GM10248 (cell line): ENCODE measurements at places on chromosomes 3 and 15.

DNA sequence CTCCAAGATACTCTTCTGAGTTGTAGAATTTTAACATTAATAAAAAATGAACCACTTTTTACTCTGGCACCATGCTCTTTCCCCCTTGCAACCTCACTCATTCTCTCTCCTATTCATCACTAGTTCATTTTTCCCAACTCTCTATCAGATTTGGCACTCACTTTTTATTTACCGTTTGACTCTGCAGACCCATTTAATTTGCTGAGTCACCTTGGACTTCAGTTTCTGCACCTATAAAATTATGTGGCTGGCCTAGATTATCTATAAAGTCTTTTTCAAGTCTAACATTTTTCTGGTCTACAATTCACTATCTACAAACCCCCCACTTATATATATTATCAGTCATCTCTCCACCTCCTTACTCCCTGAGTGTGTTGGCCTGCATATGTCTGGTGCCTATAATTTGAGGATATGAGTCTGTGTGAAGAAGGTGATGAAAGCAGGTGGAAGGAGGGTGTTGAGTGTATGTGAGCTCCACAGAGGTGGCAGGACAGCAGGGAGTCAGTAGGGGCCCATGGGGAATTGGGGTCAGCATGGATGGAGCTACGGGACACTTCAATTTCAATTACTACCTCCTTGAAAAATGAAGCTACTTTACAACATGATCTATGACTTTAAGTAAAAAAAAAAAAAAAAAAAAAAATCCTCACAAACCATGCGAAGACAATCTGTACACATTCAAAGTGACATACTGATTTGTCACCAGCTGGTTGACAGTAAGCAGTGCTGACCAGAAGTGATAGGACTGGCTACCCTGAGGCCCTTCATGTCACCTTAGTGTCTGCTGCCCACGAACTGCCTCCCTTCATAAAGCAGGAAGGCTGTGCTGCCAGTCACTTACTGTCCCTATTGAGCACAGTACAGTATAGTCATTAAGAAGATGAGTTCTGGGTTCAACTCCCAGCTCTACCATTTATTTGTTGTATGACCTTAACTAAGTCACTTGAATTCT lies 334.2 kb upstream of the IL12A start:
- DNase-seq, result no peak

DNA sequence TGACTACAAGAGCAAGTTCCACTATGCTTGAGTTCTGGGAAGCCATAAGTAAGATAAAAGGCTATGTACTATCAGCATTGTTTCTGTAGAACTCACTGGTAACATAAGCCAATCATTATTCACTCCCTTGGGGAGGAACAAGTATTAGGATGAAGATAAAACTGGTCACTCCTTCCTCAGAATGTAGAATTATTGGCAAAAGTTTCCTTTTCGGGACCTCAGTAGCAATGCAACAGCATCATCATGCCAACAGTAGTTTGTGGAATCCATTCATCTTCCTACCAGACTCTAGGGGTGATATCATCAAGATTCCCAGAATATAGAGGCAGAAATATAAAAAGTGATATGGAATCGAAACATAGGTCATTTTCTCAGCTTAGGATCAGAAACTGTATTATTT lies 209.5 kb downstream of the PLOD2 start:
- no peak for DNase-seq

DNA sequence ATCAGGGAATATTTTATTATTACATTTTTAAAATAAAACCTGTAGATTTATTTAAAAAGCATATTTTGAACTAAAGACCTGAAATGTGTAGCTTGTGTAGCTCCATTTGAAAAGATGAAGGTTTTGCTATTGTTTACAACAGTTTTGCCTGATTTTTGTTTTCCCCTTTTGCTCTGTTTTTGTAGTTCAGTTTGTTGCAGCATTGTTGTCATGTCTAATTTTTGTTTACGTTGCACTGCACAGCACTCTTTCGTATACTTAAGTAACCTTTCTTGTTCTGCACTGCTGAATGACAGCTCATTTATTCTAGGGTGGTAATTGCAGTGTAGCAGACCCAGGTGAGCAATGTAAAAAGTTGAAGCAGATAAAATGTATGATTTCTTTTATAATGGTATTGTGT lies 435.8 kb downstream of the LPP start:
- DNase-seq, result no peak

GRCh38 chr3:183967693-183968092 lies 50.0 kb downstream of the ABCC5 start:
- DNase-seq, result no peak
